ENCODE measurements at places on chromosomes 16 and 17.

DNA sequence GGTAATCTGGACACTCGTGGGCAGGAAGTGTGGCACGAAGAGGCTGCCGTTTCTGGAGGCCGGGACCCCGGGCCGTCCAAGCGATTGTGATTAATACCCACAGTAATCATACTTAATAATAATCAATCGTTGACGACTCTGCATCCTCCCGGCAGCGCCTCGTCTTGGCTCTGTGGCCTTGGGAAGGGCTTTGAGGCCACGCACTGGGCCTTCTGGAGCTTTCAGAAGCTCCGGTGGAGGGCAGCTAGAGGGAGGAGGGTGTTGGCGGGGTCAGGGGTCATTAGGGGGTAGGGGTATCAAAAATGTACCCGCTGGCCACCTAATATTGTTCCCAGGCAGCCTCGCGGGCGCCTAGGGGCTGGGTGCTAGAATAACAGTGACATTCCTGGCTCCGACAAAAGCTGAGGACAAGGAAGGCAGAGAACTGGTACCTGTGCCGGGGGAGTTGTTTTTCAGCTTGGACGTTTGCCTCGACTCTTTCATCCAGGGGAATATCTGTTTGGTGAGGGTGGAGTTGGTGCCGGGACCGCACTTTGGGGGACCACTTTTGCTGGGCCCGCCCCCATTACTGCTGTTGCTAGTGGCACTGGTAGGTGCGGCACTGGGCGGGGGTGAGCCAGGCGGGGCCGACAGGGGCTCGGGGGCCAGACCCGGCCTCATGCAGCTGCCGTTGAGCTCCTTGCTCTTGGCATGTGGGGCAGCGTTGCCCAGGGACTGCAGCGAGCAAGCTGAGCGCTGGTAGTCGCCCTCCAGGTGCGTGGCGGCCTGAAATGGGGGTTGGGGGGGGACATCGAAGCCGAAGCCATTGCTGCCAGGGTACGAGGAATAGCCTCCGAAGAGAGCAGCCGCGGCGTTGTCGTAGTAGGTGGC is 6.9 kb upstream of the HOXB2 start:
- no peak for DNase-seq

GRCh38 chr16:17744921-17745572 is 274.3 kb upstream of the XYLT1 start:
- DNase-seq: no peak

- DNase-seq: no peak
Measured at GRCh38 chr17:19306160-19307111, 56.1 kb downstream of the B9D1 start.

GRCh38 chr16:62068747-62069146 is 32.5 kb upstream of the CDH8 start:
- DNase-seq: no peak

DNA sequence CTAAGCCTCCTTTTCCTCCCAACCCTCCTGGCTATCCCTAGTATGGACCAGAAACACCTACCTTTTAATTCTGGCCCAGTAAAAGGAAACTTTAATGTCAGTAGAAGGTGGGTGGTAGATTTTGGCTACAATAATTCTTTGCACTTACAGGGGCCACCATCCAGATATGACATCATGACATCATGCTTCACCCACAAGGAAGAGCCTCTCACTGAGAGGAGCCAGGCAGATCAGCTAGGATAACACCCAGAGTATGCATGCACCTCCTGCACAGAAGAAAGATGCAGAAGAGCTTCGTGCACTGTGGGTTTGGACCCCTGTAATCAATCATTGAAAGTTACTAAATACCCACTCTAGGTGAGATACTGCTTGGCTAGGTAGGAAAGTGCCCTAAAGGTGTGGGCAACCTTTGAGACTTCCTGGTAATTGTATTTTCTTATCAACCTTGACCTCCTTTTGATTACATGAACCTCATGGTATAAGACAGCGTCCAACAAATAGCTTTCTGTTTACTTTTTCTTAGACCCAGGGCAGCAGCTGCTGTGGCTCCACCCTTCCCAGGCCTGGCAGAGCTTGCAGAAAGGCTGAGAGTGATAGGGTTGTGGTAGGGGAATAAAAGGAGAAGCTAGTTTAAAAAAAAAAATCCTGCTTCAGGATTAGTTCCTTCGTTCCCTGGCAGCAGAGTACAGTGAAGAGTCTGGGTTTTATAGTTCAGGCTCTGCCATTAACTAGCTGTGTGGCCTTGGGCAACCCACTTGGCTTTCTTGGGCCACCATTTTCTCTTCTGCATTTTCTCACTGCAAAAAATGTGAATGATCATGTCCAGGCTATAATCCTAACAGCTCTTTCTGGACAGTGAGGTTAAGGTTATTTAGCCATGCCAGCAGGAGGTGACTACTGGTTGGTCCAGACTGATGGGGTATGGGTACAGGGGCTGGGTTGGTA is 6.2 kb downstream of the MAP3K14 start:
- no peak for DNase-seq

Measured in fibroblast of mammary gland (primary cell).